ENCODE measurements at places on chromosomes 2 and 18.

DNA sequence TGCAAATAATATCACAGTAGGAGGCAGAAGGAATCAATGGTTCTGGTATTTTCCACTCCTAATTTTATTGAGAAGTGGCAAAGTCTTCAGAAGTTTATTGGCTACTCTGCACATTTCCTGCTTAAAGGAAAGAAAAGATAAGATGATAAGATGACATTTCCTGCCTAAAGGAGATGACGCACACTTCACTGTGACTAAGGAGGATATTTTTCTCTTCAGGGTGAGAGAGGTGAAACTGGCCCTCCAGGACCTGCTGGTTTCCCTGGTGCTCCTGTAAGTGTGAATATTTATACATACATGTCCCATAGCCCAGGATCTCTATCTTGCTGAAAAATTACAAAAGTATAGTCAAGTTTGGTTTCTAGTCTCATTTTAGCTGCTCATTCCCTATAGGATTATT, 27.9 kb downstream of the COL3A1 start:
- DNase-seq = no peak

- DNase-seq = peak; percentile 13
Measured at GRCh38 chr2:135473567-135473966, 57.5 kb downstream of the ZRANB3 start.

DNA sequence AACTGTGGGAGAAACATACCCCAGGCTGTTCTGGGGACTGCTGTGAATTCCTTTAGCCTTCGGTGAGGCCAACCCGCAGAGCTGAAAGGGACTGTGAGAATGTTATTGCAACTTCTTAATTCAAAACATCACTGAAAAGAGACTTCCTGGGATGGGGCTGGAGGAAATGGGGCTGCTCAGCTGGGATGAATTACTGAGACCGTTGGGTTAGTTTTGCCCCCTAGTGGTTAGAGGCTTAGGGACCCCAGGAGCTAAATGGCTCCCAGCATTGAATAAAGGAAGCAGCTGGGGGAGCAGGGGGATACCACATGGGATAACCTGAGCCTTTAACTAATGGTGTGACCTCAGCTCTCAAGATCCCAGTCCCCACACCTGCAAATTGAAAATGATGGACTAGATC, 941.1 kb upstream of the FANCL start:
- no peak for DNase-seq

DNA sequence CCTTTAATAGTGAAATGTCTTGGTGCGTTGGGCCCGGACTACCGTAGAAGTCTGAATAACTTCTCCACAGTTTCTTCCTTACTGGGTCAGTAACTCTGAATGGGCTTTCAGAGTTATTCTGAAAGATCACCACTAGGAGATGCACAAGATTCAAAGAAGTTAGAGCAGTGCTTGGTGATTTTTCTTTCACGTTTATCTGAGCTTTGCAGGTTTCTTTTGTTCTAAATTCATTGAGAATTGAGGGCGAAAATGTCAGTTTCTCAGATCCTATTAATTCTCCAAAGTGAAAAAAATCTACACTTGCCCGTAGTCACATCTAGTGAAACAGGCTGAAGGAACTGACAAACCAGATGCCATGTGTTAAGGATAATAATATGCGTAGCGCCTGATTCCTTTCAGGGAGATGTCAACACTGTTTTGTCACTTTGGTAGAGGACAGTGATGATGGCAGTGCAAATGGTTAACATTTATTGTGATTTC, 70.1 kb downstream of the QPCT start:
- DNase-seq = no peak

All from stimulated activated CD4-positive, alpha-beta T cell treated with anti-CD3 and anti-CD28 coated beads, Interleukin-4, amount 100 ng/mL, for 4 hours (primary cell).